ENCODE measurements at places on chromosomes 5 and 9. TPM values are rescaled to one million over a fixed set of nuclear protein-coding genes. Genes with fewer than 3 reads are reported as not detected.

DNA sequence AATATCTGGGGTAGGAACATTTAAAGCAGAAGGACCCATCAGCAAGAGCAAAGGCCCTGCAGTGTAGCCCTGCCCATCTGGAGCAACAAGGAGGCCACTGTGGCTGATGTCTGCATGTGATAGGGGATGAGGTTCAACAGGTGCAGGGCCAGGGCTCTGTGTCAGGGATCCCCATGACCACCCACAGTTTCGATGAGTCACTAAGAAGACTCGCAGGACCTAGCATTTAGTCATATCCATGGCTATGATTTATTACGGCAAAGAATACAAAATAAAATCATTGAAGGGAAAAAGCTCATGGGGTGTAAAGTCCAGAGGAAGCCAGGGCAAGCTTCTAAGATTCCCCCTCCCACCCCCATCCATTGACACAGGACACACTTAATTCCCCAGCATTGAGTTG lies 188.6 kb downstream of the ADGRV1 start:
- no peak overlapping the region for H3K27ac ChIP-seq
- H3K27me3 ChIP-seq: peaks cover 3% of the 10 kb centered on the region
- no peaks in the 10 kb centered on the region for H3K36me3 ChIP-seq
- H3K4me1 ChIP-seq: no peaks in the 10 kb centered on the region

DNA sequence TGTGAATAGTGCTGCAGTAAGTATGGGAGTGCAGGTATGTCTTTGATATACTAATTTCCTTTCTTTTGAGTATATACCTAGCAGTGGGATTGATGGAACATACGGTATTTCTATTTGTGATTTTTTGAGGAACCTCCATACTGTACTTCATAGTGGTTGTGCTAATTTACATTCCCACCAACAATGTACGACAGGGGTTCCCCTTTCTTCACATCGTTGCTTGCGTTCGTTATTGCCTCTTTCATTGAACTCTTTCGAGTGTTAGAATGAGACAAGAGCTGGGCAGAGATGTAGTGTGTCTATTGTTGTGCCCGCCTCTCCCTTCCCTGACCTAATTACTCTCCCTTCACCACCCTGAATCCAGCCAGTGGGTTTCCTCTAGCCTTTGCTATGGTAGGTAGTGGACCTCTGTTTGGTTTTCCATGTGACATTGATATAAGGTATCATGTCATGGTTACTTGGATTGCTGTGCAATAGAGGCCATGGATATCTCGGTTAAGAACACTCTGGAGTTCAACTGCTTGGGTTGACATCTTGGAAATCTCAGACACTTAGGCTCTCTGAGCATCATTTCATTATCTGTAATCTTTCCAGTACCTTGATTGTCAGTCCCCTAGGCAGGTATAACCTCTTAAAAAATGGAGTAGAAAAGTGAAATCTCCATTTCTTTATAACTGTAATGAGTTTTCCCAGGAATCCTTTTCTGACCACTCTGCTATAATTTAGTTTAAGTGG lies 19.5 kb downstream of the AOPEP start:
- no peak for DNase-seq
- H3K36me3 ChIP-seq: peaks cover 24% of the 10 kb centered on the region
- H3K27ac ChIP-seq: no peak overlapping the region
- no peak overlapping the region for H3K4me3 ChIP-seq

DNA sequence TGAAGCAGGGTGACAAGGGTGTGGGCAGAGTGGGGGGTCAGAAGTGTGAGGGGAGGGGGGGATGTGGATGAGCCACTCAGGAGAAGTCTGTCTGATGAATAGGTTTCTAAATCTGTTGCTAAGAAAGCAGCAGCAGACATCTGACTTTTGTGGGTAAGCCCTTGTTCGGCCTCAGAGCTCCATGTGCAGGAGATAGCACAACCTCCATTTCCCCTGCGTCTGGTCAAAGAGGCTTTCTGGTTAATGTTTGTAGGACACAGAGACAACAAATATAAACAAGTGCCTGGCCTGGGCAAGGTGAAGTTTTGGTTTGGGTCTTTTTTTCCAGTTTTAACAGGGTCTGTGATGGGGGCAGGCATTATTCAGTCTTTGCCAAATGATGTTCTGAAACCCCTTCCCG lies 57.0 kb upstream of the GNE start:
- no peak for DNase-seq
- peaks cover 3% of the 10 kb centered on the region for H3K27me3 ChIP-seq
- H3K27ac ChIP-seq: peak overlapping the region; percentile 36
- no peak overlapping the region for H3K4me3 ChIP-seq
- no peaks in the 10 kb centered on the region for H3K36me3 ChIP-seq
- H3K4me1 ChIP-seq: peaks cover 7% of the 10 kb centered on the region

GRCh38 chr9:133306242-133307204 lies 29.5 kb downstream of the SURF6 start:
- H3K27ac ChIP-seq: no peak overlapping the region
- H3K4me3 ChIP-seq: no peak overlapping the region
- no peaks in the 10 kb centered on the region for H3K36me3 ChIP-seq
- H3K27me3 ChIP-seq: peaks cover 12% of the 10 kb centered on the region

DNA sequence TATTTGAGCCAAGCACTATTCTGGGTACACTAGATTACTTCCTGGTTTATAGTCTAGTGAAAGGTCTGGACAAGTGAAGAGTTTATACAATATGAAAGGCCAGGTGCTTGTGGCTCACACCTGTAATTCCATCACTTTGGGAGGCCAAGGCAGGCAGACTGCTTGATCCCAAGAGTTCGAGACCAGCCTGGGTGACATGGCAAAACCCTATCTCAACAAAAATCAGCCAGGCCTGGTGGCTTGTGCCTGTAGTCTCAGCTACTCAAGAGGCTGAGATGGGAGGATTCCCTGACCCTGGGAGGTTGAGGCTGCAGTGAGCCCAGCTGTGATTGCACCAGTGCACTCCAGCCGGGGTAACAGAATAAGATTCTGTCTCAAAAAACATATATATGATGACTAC lies 9.5 kb upstream of the TXNDC15 start:
- H3K36me3 ChIP-seq: peaks cover 4% of the 10 kb centered on the region
- DNase-seq: no peak
- no peaks in the 10 kb centered on the region for H3K27me3 ChIP-seq
- H3K4me3 ChIP-seq: no peak overlapping the region

DNA sequence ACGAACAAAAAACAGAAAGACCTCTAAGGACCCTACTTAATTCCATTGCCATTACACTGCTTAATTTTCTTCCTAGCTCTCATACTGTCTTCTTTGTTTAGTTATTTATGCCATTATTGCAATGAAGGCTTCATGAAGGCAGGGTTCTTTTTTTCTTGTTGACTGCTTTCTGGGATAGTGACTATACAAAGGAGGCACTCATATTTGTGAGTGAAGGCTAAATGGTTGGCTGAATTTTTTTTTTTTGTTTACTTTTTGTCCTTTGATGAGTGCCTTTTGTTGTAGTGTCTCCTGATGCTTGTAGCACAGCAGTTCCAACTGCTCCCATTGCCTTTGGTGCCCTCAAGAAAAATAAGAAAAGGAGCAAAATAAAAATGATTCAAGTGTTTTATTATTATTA lies 17.8 kb downstream of the CTNNA1 start:
- no peak overlapping the region for H3K4me3 ChIP-seq
- no peak for DNase-seq
- H3K27ac ChIP-seq: no peak overlapping the region
- H3K27me3 ChIP-seq: no peaks in the 10 kb centered on the region
- peaks cover 1% of the 10 kb centered on the region for H3K36me3 ChIP-seq
- H3K4me1 ChIP-seq: peaks cover 2% of the 10 kb centered on the region

DNA sequence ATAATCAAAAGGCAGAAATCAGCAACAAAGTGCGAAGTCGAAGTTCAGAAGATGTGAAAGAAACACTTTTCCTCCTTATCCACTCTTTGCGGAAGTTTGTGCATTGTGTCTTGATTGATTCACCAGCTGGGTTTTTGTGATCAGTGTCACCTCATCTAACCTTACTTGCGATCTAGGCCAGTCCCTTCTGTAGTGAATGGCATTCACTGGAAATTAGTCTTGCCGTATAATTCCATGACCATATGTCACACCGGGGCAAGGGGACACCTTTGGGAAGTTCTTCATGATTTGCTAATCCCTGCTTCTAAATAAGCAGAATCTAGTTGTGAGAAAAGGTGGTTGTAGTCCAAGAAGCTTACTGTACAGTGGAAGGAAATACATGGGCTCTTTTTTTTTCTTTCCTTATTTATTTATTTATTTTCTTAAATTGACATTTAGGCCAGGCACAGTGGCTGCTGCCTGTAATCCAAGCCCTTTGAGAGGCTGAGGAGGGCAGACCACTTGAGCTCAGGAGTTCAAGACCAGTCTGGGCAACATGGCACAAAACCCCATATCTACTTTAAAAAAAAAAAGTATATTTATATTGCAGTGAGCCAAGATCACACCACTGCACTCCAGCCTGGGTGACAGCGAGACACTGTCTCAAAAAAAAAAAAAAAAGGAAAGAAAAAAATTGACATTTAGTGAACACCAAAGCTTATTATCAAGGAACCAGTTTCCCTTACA lies 7.8 kb downstream of the RAI14 start:
- H3K4me1 ChIP-seq: no peaks in the 10 kb centered on the region
- peaks cover 12% of the 10 kb centered on the region for H3K27me3 ChIP-seq
- H3K4me3 ChIP-seq: no peak overlapping the region

GRCh38 chr5:82356021-82356420 lies 77.9 kb upstream of the RPS23 start:
- no peak for DNase-seq
- peaks cover 65% of the 10 kb centered on the region for H3K4me1 ChIP-seq
- H3K36me3 ChIP-seq: no peaks in the 10 kb centered on the region
- H3K4me3 ChIP-seq: no peak overlapping the region
- no peak overlapping the region for H3K27ac ChIP-seq
- no peaks in the 10 kb centered on the region for H3K27me3 ChIP-seq

- H3K4me3 ChIP-seq: no peak overlapping the region
- H3K4me1 ChIP-seq: peaks cover 11% of the 10 kb centered on the region
- no peaks in the 10 kb centered on the region for H3K36me3 ChIP-seq
- no peak overlapping the region for H3K27ac ChIP-seq
Measured at GRCh38 chr5:150108711-150109514, 22.6 kb upstream of the CSF1R start.

- no peak overlapping the region for H3K4me3 ChIP-seq
- no peaks in the 10 kb centered on the region for H3K27me3 ChIP-seq
- no peak for DNase-seq
- H3K36me3 ChIP-seq: peaks cover 21% of the 10 kb centered on the region
Measured at GRCh38 chr5:40734986-40735385, 20.8 kb downstream of the TTC33 start.

DNA sequence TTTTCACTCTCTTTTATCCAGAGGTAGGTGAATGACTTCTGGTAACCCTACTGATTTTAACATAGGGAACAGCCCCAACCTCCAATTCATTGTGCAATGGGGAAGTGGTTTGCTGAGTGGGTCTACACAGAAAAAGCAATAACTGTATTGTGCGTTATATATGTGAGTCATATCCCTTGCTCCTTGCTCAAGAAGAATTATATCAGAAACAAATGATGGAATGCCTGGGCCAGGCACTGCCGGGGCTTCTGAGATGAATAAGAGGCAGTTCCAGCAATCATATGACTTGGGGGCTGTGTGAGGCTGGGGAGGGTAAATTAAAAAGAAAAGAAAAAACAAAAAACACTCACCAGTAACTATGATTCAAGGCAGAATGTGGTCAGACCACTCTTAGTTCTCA lies 79.2 kb upstream of the ABCA1 start:
- H3K36me3 ChIP-seq: no peaks in the 10 kb centered on the region
- peaks cover 24% of the 10 kb centered on the region for H3K27me3 ChIP-seq
- peaks cover 10% of the 10 kb centered on the region for H3K4me1 ChIP-seq
- H3K4me3 ChIP-seq: no peak overlapping the region

GRCh38 chr9:114132550-114132918 lies 22.8 kb upstream of the COL27A1 start:
- H3K4me1 ChIP-seq: no peaks in the 10 kb centered on the region
- H3K36me3 ChIP-seq: no peaks in the 10 kb centered on the region
- H3K4me3 ChIP-seq: no peak overlapping the region
- no peak overlapping the region for H3K27ac ChIP-seq
- DNase-seq: no peak

DNA sequence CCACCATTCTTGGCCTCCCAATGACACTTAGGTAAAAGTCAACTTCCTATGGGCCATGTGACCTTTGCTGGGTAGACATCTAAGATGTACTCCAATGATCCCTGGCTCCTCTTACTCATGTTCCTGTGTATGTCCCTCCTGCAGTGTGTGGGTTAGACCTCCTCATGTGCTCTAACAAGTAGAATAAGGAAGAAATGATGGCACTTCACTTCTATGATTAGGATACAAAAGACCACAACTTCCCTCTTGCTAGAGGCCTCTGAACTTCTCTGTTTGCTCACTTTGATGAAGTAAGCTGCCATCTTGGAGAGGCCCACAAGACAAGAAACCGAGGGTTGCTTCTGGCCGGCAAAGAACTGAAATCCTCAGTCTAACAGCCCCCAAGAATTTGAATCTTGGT lies 131.8 kb downstream of the TAF11L14 start:
- H3K27me3 ChIP-seq: no peaks in the 10 kb centered on the region
- no peaks in the 10 kb centered on the region for H3K36me3 ChIP-seq
- H3K4me3 ChIP-seq: no peak overlapping the region
- H3K4me1 ChIP-seq: no peaks in the 10 kb centered on the region

DNA sequence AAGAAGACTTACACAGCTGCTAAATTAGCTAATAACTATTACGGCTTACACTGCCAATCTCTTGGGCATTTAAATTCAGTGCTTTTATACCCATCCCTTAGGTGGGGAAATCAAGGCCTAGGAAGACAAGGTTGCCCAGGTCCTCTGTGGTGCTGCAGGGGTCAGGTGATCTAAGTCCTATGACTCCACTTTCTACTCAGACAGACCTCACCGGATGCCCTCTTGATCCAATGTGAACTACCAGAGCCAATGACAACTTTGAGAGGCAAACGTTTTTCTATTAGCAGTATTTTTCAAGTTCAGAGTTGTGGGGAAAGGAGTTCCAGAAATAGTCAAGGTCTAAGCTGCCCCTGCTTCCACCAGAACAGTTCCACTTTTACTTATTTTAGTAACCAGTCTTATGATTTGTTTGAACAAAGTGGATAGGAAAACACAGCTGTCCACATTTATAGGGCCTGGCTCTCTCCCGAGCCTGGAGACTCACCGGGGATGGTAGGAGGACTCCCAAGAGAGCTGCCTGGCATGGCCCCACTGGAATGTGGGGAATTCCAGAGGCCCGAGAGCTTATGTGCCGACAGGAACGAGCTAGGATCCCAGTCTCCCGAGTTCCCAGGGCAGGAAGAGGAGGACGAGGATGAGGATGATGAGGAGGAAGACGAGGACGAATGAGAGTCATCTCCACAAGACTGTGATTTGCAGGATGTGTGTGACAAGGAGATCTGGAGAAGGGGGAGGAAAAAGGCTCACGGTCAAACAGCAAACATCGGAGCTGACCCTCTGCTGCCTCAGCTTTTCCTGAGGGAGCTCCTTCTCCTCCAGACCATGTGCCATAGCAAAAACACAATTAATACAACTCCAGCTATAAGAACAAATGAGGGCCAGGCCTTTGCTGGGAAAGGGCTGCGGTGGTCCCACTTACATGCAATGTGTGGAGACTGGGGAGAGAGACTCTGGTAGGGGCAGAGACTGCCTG lies 16.7 kb downstream of the FAM193B start:
- H3K36me3 ChIP-seq: peaks cover 23% of the 10 kb centered on the region
- H3K27me3 ChIP-seq: no peaks in the 10 kb centered on the region
- no peak overlapping the region for H3K27ac ChIP-seq
- no peak for DNase-seq

AHRR gene
- 56.8 TPM for total RNA-seq

F2RL1 gene
- 0.47 TPM for total RNA-seq

SLC44A1 gene
- total RNA-seq: 10.3 TPM

PCDHB6 gene
- not detected for total RNA-seq

All from activated CD8-positive, alpha-beta memory T cell treated with anti-CD3 and anti-CD28 coated beads, Interleukin-2, amount 10 ng/mL, durations not matched to agents 7 days and 5 days (primary cell).